ENCODE measurements at places on chromosomes 3 and 15. TPM values are rescaled to one million over a fixed set of nuclear protein-coding genes. Genes with fewer than 3 reads are reported as not detected.

Gene WDR6
- 98.7 TPM for total RNA-seq

Gene SGO1
- 5.2 TPM for total RNA-seq

Gene SLC4A7
- total RNA-seq, result 96.3 TPM

Gene ZDHHC23
- 1.9 TPM for total RNA-seq

Gene SLC12A1
- not detected for total RNA-seq

Gene SNX33
- total RNA-seq, result 5.8 TPM

Gene GPR160
- 0.54 TPM for total RNA-seq

Data from endothelial cell of coronary artery (primary cell).